ENCODE measurements at places on chromosomes 5 and 9.

DNA sequence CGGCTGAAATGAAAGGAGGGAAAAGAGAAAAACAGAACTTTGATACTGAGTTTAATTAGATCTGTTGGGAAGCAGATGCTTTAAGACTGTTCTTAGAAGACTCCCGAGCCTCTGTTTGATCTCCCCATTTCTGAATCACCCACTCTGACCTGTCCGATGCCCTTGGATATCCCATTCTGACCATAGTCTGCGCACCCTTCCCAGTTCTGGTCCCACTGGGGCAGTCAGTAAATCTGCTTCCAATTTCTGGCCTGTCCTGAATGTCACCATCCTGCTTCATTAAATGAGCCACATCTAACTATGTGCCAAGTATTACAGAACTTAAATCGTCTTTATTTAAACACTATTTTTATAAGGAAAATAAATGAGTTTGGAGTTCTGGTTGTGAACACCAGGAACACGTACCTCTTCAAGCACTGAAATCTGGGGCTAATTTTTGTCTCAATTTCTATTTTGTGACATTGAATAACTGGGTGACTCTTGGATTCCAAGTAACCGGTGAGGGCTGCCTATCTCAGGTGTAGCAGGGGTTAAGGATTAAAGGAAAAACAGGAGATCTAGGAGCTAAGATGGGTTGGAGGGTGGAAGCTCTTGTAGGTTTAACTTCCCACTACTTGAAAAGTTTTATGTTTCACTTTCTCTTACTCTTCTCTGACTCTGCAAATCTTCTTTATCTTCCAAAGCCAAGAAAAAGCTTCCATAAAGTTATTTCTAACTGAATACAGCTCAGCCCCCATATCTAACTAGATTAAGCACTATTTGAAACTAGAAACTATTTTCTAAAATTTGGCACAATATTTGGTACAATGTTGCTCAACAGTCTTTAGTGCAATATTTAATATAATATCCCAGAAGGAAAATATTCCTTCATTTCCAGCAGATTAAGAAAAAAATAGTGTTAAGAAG is 40.1 kb downstream of the ALDH1A1 start:
- DNase-seq: no peak

DNA sequence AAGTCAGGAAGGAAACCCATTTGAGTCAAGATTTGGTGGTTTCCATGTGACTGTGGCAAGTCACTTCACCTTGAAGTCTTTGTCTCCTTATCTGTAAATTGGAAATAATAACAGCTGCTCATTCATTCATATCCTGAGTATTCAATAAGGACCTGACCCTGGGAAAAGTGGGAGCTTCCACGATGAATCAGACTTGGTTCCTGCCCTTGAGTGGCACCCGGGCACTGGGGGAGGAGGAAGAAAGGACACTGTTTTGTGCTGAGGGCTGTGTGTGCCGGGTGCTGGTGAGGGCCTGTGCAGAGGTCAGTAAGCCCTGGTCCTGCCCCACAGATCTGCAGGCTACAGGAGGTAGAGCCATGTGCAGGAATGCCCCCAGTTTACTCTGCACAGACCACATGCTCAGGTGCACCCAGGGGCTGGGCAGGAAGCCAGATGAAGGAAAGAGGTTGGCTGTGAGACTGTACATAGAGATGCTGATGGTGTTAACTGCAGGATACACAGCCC is 6.8 kb downstream of the NDST1 start:
- no peak for DNase-seq

DNA sequence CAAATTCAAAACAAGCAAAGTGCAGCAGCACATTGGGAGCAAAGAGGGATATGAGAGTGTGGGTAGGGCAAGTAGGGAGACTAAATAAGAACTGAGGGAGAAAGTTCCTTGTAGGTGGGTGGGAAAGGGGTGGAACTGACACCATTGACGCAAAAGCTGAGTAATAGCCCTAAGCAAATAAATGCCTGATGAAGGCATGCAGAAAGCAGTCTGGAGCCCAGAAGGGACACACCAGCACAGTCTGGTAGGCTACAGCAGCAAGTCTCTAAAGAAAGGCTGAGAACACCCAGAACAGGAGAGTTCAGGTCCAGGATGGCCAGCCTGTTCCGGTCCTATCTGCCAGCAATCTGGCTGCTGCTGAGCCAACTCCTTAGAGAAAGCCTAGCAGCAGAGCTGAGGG is at the start of gene INSL4:
INSL4 (plus strand) TSS at position 208 of the 400 bp plus-strand sequence; CDS start at position 313, 105 bp downstream.
- no peak for DNase-seq

- no peak for DNase-seq
Observed at GRCh38 chr9:20496328-20496727, 126.0 kb downstream of the MLLT3 start.

DNA sequence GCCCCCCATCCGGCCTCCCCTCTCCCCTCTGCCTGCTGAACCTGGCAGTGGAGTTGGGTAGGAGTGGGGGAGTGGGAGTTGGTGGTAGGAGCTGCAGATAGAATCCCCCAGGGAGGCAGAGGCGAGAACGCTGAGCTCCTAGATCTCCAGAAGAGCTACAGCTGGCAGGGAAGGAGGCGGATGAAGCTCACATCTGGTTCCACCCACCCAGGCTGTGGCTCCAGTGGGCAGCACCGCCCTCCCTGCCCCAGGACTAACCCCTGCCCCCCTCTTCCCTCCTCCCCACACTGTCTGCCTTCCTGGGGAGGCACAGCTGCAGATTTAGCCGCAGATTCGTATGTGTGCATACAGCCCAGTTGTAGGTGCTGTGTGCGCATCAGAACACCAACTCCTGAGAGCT is 34.2 kb downstream of the C9orf50 start:
- no peak for DNase-seq

Data from GM18507 (cell line).